ENCODE measurements at places on chromosomes 6 and 20. TPM values are rescaled to one million over a fixed set of nuclear protein-coding genes. Genes with fewer than 3 reads are reported as not detected.

Gene TGM3
- not detected for total RNA-seq

Gene SLC17A3
- not detected for total RNA-seq

Gene CDK5RAP1
- 34.6 TPM for total RNA-seq

Gene OR12D2
- not detected for total RNA-seq

Gene FRS3
- total RNA-seq: 5.5 TPM

Gene FGD2
- 0.23 TPM for total RNA-seq

Gene LAMA4
- 1.8 TPM for total RNA-seq
